ENCODE measurements at places on chromosomes 6 and 20.

DNA sequence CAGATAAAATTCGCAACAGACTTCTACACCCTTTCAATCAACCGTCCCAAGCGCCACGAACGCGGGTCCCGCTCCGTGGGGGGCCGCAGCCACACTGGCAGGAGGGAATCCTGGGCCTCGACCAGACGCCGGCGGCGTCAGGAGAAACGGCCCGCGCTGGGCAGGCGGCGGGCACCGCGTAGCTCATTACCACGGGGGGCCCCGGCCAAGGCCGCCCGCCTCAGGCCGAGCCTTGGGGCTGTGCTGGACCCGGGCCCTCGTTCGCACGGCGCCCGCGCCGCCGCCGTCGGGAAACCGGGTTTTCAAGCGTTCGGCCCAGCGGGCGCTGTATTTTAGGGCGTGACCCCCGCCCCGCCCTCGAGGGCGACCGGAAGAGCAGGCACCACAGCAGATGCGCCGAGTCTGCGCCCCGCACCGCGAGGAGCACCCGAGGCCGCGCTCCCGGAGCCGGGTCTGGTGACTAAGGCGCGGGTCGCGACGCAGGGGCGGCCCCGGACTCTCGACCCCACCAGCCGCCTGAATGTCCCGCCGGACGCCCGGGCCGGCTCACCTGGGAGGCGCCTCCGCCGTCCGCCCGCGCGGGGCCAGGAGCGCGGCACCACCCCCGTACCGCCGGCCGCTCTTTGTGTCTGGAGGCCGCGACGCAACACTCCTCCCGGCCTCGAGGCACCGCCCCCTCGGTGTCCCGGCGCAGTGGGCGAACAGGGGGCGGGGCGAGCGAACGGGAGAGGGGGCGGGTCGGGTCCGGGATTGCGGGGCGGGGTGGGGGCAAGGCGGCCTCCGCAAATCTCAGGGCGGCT lies at the start of gene NINL:
TSS of gene NINL (minus strand) at position 627 of the 800 bp plus-strand sequence. CDS start 58,944 bp downstream, outside the sequence.
- peak; percentile 64 for DNase-seq

DNA sequence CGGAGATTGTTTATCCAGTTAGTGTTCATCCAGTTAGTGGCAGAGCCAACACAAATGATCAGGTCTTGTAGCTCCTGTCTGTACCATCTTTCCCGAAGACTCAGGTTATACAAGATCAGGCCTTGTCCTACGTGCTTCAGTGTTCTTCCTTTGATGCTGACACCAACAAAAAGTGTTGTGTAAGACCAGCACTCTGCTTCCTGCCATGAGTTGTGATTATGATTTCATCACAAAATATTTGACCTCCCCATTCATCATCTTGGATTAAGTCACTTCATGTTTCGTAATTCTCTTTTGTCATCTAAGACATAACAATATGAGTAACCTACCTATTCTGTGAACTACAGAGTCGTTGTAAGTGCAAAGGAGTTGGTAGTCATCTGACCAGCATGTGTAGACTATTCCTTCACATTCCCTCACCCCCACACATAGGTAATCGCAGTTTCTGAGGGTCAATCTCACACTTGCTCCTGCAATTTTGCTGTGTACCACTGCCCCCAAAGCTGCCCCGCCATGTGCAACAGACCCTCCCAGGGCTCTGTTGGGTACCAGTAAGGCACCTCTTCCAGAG lies 135.6 kb upstream of the SLC22A23 start:
- peak; percentile 27 for DNase-seq

- no peak for DNase-seq
These were observed 573.1 kb downstream of the KIF16B start for GRCh38 chr20:16000112-16000511.

DNA sequence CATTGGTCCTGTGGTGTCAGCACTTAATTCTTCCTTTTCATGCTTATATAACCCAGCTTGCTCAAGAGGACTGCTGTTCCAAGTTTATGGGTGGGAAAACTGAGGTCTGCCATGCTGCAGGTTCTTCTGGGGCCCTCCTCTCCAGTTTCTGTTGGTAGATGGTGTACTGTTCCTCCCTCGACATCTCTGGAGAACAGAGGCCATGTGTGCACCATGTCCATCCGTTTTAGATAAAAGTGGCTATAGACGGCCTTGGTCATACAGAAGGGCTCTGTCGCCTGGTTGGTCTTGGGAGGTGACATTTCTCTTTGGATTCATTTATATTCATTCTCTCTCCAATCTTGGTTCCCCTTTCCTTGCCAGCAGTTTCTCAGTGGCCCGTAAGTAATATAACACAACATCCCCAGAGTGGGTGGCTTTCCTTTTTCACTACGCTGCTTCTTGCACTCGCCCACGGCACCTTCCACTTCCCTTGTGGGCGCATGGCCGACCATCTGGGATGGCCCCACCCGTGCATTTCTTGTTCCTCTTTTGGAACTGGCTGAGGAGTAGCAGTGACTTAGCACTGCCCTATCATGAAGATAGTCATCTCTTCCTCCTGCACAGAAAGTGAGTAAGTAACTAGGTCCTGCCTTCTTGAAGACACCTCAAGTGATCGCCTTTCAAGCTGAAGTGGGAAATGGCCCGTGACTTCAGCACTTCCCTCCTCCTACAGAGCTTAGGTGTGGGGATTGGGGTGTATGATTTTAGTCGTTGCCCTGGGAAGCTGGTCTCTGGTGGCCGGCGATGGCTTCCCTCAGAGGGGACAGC lies 94.2 kb downstream of the RREB1 start:
- DNase-seq, result no peak

GRCh38 chr20:43731469-43731868 lies 4.7 kb upstream of the GTSF1L start:
- no peak for DNase-seq

DNA sequence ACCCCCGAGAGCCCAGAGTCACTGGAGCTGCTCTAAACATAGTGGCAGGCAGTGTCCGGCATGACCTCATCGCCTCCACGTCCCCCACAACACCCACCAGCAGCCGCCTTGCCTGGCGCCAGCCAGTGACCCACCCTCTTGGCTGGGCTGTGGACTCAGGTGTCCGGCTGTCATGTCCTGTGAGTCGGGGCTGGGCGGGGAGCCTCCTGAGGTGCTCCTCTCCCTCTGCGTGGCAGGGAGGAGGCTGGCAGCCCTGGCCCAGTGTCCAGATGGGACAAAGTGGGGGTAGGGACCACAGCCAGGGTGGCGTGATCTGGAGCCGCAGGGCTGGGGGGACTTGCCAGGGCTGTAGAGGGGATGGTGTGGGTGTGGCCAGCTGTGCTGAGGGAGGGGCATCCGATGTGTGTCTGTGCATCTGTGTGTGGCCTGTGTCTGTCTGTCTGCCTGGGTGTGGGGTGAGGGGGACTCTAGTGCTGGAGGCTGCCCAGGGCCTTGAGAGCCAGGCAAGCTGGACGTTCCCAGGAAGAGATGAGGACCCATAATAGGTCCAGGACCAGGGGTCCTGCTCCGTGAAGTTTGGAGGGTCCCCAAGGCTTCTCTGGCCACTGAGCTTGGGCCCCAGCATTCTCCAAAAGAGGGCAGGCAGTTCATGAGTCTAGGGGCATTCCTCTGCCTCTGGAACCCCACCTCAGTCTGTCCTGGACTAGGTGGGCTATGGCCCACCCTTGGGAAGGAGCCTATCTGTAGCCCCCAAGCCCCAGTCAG lies 2.3 kb upstream of the SOX18 start:
- no peak for DNase-seq

DNA sequence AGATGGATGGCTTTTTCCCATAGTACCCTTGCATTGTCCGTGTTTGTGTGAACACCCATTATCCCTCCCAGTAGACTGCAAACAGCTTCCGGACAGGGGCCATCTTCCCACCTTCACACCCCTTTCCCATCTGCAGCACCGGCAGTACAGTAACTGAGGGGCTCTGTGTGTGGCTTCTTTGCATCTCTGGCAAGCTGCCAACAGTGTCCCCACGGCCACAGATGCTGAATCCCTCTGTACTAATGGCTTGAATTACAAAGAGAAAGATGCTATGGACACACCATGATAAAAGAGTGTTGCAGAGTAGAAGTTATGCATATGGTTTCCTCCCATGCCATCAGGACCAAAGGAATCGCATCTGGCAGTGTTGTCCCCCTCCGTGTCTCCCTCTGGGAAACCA lies 101.1 kb upstream of the CDYL start:
- DNase-seq, result no peak

DNA sequence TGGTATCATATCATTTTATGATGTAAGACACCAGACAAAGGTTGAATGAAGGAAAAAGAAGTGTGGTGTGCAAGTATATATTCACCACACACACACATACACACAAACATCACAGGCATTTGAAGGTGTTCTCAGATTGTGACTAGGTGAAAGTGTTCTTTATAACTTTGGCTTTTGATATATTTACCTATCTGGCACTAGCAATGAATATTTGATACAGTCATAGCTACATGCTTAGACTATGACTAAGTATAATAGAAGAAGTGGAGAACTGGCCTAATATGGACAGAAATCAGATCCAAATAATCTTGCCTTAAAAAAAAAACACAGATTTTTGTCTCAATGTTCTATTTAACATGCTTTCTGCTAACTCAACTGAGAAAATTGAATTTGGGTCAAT lies 809.9 kb downstream of the KIF16B start:
- no peak for DNase-seq

All from SW480 (cell line).